ENCODE measurements at places on chromosomes 2 and 18.

GRCh38 chr2:43427032-43427424, 168.8 kb downstream of the THADA start:
- DNase-seq, result no peak

- DNase-seq, result no peak
These were observed 91.4 kb upstream of the IL1R2 start for GRCh38 chr2:101900375-101900774.

GRCh38 chr2:71603851-71604725, 150.7 kb downstream of the DYSF start:
- DNase-seq, result no peak

DNA sequence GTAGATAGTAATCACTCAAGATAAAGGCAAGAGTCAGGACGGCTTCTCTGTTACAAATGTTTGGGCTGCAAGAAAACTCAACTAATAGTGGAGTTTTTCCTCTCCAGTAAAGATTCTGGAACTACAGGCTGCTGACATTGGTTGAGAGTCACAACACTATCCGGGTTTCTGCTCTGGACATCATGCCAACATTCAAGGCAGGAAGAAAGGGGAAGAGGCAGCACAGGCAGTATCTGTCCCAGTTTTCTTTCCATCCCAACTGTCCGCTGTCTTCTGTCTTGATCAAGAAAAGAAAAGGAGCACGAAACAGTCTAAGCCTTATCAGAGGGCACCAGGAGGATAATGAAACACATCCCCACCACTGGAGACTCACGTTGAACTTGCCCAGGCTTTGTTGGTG, 132.1 kb downstream of the MAIP1 start:
- no peak for DNase-seq

DNA sequence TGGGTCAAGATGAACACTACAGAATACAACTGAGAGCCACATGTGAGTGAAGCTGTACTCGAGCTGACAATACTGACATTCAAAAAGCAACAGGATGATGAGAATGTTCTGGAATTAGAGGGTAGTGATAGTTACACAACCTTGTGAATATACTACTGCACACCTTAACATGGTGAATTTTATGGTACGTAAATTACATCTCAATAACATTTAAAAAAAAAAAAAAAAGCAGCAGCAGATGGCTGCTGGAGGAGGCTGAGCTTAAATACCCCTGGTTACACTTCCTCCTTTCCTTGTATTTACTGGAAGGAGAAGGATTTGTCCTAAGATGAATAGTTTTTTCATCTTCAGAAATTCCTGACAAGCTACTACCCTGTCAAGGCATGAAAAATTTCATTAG, 45.5 kb upstream of the CYP1B1 start:
- DNase-seq, result no peak

DNA sequence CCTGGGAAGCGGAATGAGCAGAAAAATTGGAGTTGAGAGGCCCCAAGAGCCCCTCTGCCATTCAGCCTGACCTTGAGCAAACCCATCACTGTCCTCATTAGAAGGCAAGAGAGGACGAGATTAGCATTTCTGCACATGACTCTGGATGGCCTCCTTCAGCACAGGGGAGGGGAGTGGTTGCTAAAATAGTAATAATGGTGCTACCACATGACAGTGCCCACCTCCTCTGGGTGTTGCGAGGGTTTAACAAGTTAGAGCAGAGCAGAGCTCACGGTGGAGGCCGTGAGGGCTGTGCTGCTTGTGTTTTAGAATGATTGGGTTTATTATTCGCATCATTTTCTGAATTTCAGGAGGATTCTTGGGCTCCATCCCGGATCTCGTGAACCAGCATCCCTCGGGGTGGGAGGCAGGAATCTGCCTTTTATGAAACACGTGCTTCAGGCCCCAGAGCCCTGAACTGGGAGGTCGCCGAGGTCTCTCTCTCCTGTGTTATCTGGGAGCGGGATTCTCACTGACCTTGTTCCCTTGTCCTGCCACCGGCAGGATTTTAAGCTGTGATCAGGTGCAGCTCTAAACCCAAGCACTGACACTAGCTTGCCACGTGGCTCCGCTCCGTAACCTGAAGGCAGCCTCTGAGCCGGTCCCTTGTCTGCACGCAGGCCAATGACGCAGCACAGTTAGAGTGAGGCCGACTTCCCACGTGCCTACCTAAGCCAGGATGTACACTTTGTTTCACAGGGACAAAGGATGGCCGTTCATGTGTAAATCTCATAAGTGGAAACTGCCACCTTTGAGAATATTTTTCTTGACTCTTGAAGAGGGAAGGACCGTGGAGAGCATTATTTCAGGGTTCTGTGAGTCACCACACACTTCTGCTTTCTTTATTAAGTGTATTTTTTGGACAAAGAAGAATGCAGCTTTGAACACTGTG, 142.3 kb downstream of the ACOXL start:
- no peak for DNase-seq

DNA sequence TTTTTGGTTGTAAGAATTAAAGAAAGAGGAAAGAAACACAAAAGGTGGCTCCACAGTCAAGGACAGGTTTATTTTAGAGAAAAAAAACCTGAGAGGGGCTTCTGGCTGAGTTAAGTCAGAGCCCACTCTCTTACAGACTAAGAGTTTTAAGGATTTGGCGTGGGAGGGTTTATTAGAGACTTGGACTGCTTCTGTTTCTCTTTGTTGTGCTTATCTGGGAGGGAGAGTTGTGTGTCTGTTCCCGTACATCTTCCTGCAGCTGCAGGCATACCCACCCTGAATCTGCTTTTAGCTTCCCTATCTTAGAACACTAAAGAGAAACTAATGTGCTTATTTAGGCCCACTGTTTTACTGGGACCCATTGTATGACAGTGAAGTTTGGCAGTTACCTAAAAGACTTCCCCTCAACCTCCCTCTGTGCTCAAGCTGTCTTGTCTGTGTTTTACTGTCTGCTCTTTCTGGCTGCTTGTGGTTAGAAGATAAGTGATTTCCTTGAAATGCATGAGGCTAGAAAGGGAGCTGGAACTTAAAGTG, 2.7 kb downstream of the RSAD2 start:
- no peak for DNase-seq

- no peak for DNase-seq
These were observed 32.4 kb upstream of the ATL2 start for GRCh38 chr2:38409156-38410102.

DNA sequence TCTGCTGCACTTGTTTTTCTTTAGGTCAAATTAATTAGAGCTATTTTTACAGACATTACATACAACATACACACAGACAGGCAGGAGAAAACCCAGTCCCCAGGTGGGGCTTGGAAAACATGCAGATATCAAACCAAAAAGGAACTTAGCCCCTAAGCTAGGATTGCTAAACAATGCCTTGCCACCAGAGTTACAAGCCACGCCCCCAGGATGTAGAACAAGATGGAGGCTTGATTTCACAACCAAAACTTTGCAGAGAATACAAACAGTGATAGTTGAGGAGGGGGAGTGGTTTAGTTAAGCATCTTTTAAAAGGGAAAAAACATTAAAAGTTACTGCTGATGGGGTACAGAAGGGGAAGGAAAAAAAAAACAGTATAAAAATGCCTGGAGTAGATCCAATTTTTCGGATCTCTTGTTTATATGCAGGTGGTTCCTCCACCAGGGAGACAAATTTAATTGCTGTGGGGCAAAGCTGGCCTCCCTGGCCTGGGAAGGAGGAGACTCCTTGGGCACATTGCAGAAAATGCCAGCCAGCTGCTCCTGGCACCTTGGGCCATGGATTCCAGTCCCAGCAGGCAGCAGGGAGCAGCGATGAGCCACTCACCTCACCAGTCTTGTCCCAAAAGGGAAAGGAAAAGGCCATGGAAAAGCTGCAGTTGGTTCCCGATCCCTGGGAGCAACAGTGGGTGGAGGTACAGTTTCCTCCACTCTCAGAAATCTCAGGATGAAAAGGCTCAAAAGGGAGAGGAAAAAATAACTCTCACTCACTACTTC, 348.4 kb upstream of the REG3G start:
- DNase-seq, result no peak

DNA sequence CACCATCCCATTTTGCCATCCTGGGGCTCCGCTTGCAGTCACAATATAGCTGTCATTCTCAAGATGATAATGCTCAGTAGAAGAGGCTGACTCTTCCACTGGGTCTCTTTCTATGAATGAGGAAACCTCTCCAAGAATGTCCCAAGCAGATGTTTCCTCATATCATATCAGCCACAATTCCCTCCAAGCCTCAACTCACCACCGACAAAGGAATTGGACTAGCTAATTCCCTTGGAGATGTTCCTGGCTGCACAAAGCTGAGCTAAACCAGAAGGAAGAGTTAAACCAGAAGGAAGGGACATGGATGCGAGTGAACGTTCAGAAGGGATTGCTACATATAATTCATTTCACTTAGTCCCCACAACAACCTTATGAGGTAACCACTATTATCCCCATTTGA, 65.0 kb upstream of the NPAS2 start:
- no peak for DNase-seq

GRCh38 chr2:197857476-197858107, 53.2 kb downstream of the PLCL1 start:
- DNase-seq, result no peak

DNA sequence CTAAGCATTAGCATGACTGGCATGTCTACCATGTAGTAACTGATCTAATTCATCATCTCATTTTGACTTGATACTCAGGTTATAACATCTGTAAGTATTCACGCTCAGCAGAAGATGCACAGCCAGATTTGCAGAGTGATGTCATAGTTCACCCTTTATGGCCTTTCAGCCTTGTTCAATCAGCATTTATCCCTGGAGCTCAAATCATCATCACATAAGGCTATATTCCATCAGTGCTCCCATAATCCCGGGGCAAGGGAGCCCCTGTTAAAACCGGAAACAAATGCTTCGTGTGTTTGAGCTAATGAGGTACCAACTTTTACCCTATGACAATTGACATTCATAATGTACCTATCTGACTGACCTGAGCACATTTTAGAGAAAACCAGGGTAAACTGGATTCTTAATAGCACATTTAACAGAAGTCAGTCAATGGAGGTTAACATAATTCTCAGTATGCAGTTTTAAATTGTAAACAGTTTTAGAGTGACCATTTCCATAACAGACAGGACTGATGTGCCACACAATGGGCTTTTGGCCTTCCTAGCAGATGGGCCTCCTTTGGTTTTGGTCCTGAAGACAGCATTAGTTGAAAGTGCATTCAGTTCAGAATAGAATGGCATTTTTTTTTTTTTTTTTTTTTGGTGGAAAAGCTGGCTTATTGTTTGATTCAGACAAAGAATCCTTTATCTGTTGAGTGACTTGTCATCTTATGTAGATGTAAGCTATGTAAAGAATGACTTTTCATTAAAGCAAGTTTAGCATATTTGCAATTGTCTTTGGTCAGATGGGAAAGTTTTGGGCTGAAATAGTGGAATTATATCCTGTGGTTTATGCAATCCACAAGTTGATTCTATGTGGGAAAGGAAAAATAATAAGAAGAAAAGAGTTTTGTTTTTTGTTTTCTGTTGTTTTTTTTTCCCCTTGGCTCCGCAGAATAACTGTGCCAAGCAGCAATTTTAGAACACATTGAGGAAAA, 866.0 kb upstream of the ACVR2A start:
- no peak for DNase-seq

GRCh38 chr2:233085037-233085838, 25.1 kb downstream of the INPP5D start:
- DNase-seq, result no peak

DNA sequence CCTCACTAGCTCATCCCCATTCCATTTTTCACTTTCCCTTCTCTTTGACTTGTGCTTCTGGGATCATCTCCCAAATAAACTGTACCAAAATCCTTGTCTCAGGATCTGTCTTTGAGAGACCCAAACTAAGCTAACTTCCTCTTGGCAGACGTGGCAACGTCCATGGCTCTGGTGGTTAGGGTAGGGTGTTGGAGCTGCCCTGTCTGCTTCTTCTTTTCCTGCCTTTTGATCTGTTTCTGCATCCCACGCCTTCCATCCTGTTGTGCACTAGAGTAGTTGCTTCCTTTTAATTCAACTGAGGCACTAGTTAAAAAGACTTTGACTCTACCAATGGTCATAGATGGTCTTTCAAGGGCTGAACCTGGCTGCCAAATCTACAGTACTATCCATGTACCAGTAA, 5.5 kb upstream of the MAP4K4 start:
- no peak for DNase-seq

GRCh38 chr2:88125344-88125923, 2.4 kb downstream of the FABP1 start:
- no peak for DNase-seq

- DNase-seq, result no peak
These were observed 855.8 kb upstream of the FANCL start for GRCh38 chr2:59096973-59097372.

DNA sequence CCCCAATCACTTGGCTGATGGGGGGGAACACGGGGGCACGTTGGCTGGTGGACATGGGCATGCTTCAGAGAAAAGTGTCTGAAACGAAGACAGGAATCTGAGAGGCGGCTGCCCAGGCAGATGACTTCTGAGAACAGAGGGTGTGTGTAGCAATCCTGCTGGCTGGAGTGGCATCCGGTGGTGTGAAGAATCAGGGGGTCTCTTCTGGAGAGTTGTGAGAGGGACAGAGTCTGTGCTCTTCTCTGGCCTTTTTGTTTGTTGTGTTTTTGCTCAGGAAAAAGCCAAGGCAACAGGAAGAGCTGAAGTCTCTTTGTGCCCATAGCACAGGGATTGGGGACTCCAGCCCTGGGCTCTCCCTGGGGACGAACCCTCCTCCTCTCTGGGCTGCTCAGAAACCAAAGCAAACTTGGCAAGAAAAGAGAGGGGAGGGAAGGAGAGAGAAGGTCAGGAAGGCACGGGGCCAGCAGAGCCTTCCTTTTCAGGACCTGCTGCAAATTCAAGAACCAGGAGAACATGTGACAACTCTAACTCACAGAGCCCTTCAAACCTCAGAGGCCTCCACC, 97.0 kb upstream of the SMAD2 start:
- no peak for DNase-seq

DNA sequence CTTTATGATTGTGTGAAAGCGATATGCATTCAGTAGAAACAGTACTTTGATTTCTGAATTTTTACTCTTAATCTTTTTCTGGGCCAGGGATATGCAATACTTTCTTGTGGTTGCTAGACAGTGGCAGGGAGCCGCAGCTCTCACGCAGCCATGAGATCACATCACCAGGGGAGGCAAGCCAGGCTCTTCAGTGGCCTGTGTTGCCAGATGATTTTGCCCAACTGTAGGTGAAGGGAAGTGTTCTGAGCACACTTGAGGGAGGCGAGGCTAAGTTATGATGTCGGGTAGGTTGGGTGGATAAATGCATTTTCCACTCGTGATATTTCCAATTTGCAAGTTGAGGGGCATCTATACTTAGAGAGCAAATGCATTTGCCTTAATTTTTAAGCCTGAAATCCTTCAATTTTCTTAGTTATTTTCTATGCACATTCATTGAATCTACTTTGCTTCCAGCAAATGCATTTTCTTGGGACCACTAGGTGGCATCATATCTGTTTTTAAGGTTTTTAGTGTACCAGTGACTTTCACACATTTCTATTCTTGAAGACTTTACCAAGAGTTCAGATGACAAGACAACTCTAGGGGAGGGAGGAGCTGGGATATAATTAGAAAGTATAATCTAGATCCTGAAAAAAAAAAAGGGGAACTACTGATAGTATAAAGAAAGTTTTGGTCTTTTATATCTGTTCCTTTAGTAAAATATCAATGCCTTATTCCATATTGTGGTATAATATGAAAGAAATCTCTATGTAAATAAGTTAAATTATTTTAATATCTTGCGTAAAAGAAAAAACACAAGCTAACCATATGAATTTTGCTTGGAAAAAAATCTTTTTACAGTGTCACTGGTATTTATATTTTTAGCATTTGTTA, 643.3 kb downstream of the SOCS6 start:
- no peak for DNase-seq

Measured in NCI-H2081 treated with DMSO at 0.1 percent for 48 hours (cell line).